ENCODE measurements at places on chromosomes 2 and 18.

- DNase-seq = no peak
Measured at GRCh38 chr2:127790694-127791529, 20.1 kb downstream of the WDR33 start.

DNA sequence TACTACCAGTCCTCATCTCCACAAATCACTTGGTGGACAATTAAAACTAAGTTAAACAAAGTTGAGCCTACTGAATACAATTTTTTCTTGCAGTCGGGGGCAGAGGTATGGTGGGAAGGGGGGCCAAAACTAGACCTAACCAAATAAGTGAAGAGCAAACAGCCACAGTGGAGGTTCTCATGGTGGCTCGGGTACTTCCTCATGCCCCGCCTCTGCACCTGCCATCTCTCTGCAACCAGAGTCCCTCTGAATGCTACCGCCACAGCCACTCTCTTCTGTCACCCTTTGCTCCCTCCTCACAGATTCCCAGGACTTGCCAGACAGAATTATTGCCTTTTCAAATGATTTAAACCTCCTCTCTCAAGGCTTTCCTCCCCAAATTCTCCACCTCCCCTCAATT is 204.2 kb downstream of the TMEM247 start:
- DNase-seq = no peak

DNA sequence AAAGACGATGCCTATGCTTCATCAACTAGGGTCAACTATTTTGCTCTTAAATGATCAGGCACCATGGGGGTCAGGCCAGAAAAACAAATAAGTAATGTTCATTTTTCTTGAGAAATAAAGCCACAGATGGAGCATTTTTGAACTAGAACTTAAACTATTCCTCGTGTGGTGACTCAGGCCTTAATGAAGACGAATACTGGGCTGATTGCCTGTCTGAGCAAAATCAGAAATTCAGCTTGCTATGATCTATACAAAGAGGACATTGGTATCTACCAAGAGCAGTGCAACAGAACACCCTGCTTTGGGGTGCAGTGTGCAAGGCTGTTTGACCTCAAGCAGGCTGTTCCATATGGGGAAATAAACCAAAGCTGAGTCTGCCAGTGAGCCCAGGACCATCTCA is 176.0 kb downstream of the NRP2 start:
- DNase-seq = no peak

GRCh38 chr2:200199005-200199404 is 107.5 kb upstream of the SPATS2L start:
- peak; percentile 5 for DNase-seq

GRCh38 chr2:156110890-156111289 is 221.6 kb downstream of the NR4A2 start:
- DNase-seq = peak; percentile 12

- peak; percentile 53 for DNase-seq
Measured at GRCh38 chr2:63692002-63692606, 103.3 kb downstream of the MDH1 start.

DNA sequence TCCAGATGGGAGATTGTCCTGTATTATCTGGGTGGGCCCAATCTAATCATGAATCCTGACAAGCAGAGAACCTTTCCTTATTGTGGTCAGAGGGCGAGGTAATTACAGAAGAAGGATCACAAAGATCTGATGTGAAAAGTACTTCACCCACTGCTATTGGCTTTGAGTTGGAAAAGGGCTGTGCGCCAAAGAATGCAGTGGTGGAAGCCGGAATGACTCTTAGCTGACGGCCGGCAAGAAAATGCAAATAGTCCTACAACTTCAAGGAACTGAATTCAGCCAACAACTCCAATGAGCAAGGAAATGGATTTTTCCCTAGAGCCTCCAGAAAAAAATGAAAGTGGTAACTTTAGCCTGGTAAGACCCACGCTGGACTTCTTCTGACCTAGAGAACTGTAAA is 67.3 kb downstream of the CTNNA2 start:
- DNase-seq = no peak

- DNase-seq = no peak
Measured at GRCh38 chr18:79766308-79766707, 31.4 kb upstream of the KCNG2 start.

GRCh38 chr2:24490181-24490689 is 819 bp upstream of the NCOA1 start:
- DNase-seq = no peak

DNA sequence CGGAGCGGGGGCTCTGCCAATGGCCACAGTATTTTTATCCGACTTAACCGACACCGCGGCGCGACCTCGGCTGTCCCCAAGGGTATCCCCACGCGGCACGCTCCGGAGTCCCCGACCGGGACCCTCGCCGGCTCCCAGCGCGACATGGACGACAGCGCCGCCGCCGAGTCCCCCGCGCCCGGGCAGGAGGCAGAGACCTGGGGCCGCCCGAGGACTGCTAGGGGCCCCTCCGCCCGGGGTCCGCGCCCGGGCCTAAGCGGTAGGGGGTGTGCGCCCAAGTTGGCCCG is 468 bp downstream of the UXS1 start:
- no peak for DNase-seq

- no peak for DNase-seq
Measured at GRCh38 chr2:69214898-69215297, 172.1 kb downstream of the GFPT1 start.

DNA sequence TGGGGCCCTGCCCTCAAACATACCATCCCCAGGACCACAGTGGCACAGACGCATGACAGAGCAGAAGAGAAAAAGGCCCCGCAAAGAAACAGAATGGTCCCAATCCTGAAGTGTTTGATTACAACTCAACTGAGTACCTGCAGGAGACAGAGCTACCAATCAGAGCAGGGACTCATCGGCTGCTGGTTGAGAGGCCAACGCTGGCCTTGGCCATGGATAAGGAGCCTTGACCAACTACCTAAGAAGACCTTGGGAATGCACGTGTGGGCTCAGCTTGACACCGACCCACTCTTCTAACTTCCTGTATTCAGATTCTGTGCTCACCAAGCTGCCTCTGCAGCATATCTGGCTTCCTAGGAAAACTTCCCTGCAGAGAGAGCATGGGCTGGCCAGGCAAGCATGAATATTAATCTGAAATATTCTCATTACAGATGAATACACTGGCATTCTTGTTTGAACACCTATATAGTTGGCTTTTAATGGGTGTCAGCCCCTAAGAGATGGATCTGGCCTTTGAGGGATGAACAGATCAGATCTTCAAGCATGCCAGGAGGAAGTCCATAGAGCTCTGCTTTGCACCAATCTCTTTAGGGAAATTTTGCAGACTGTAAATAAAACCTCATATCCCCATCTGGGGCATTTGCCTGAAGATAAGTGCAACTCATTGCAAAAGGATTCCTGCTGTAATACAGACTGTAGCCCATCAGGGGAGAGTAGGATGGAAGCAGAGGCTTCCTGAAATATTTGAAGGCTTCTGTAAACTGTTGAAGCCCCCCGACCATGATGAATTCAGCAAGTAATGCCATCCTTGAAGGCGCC is 135.4 kb downstream of the BCL2 start:
- no peak for DNase-seq

GRCh38 chr2:215697003-215697402 is 261.1 kb upstream of the FN1 start:
- DNase-seq = no peak

DNA sequence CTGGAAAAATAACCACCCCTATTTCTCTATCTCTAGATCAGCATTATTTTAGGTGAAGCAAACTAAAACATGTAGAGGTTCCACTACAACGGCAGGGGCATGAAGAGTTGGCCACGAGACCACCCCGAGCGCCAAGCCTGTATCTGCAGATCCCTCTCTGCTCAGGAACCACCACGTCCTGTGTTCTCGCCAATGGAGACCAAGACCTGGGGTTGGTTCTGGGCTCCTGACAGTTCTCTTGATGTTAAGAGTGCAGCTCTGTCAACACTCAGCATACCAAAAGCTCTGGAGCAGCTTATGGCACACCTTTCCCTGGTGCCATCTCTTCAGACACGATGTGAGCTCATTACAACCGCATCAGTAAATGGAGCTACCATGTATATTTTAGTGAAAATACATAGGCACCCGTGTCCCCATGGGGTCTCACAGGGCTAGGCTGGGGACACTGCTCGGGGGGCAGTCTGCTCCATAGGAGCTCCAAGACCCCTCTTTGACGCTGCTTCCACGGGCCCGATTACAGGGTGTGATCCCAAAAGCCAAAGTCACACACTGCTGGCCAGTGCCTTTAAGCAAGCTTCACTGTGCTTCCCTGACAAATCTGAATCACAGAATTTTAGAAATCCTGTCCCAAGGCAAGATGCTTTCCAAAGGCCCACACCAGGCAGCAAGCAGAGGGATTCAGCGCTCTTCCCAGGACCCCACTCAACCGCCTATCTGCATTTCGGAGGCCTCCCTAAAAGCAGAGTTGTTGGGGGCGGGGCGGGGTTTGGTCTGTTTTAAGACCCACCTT is 72.2 kb downstream of the EMILIN2 start:
- DNase-seq = no peak

DNA sequence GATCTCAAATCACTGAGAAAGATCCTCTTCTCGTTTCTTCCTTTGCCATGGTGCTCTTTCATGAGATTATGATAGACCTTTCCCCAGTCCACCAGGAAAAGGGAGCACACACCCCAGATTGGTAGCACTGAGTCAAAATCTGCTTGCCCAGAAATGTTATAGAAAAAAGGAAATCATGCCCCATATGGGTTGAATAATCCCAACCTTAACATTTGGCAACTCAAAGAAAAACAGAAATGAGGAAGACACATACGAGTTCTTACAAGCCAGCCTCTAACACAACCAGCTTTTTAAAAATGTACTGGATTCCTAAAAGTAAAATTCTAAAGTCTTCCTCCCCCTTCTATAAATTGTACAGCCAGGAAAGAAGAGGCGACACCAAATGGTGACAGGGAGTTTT is 103.0 kb downstream of the ANKRD44 start:
- no peak for DNase-seq
